Left ventricle myocardium inferior (tissue), 1 donor: ENCODE measurements at places on chromosomes 11 and 22.

GRCh38 chr11:78419327-78419726, 1.7 kb upstream of the GAB2 start:
- DNase-seq, result peak; percentile 29

- no peak for DNase-seq
Measured at GRCh38 chr11:36930256-36930655, 332.2 kb upstream of the RAG2 start.

GRCh38 chr22:45645526-45646414, 25.9 kb upstream of the ATXN10 start:
- peak; percentile 70 for DNase-seq

DNA sequence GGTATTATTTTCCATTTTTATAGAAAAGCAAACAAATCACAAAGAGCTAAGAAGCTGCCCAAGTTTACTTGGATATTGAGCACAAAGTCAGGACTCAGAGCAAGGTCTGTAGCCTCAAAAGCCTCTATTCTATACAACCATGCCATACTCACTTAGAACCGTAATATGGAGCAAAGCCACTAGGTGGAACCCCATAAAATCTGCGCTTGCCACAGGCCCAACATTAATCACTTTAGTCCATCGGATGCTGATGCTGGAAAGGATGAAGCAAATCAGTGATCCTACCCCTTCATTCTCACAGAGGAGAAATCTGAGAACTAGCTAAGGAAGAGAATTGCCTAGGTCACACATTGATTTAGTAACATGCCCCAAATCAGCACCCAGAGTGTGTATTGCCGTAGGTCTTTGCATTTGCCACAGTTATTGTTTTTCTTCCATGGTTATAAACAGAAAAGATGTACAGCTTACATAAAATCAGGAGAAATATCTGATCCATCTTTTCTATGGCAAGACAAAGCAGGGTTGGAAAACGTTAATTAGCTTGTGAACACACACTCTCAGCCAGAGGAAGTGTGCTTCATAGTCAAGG, 56.7 kb upstream of the RAB38 start:
- no peak for DNase-seq

GRCh38 chr11:118238421-118238820, 13.6 kb upstream of the JAML start:
- DNase-seq, result no peak

GRCh38 chr11:19679952-19680828, 32.4 kb upstream of the NAV2 start:
- peak; percentile 82 for DNase-seq

GRCh38 chr22:30028731-30029130, 51.5 kb upstream of the HORMAD2 start:
- no peak for DNase-seq

GRCh38 chr22:42327462-42328129, 57.1 kb upstream of the TCF20 start:
- no peak for DNase-seq

- no peak for DNase-seq
Measured at GRCh38 chr11:113481672-113482071, 6.5 kb upstream of the DRD2 start.

- no peak for DNase-seq
Measured at GRCh38 chr11:99537681-99538080, 516.9 kb downstream of the CNTN5 start.

GRCh38 chr11:116910378-116910777, 73.0 kb upstream of the APOA1 start:
- DNase-seq, result no peak

DNA sequence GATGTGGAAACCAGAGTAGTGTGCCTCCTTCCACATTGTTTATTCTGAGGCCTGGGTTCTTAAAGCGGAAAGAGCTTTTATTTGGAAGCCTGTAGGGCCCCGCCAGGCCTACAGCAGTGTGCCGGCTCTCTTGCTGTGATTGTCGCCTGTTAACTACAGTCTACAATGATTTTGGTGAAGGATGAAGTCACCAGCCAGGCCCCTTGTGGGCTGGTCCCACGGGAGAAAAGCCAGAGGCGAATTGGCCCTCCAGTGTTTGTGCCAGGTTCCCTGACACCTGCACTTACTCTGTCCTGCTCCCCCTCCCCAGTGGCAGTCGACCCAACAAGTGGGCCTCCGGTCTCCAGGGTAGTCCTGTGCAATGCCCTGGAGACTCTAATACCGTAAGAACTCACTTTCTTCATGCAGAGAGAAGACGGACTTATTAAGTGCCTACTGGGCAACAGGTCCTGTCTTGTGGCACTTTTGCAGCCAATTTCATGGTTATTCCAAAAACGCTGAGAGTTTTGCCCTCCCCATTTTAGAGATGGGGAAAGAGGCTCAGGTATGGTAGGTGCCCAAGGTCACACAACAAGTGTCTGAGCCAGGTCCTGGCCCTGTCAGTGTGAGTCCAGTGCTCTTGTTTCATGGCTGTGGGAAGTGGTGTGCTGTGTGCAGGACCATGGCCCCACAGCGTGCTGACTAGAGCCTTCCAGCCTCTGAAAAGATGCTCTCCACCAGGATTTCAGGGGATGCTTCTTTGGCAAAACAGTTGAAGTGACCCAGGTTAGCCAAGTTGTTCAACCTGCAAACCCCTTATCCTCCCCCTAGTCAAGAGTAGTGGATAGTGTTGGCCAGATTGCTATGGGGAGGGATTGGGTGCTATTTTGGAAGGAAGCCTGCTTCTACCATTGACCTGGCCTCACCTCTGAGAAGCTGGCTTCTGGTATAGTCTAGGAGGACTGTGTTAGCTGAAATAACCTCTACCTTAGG, 1.4 kb downstream of the MICAL2 start:
- DNase-seq, result no peak

GRCh38 chr11:125968354-125968753, 22.5 kb downstream of the VSIG10L2 start:
- no peak for DNase-seq

- no peak for DNase-seq
Measured at GRCh38 chr22:30427871-30428270, 2.3 kb downstream of the MTFP1 start.

DNA sequence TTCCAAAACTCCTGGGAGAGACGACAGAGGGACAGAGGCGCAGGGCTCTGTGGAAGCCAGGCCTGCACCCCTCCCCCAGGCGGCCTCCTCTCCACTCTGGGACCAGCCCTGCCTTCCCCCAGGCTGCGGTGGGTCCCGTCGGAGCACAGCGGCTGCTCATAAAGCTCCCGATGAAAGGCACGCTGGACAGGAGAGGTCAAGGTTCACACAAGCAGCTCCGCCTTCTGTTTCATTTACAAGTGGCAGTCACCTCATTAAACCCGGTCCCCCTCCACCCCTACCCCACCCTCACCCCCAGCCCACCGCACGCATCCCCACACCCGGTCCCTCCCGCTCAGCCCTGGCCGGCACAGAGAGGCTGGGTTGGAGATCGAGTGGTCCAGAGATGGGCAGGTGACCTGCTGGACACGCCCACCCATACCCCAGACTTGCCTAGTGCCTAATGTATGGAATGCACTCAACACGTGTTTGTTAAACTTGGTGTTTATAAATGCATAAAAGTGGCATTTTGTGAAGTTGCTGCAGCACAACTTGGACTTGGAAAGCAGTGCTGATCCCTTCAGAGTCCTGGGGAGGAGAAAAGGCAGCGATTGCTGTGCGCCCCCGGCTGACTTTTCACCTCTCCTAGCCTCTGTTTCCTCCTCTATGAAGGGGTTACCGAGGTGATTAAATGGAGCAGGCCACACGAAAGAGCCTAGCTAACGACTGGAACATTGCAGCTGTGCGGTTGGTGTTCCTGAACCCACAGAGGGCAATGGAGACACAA, 26.0 kb downstream of the RPUSD4 start:
- no peak for DNase-seq

- DNase-seq, result no peak
Measured at GRCh38 chr11:71442880-71443279, 5.3 kb downstream of the DHCR7 start.

GRCh38 chr11:98307827-98308491, 712.8 kb upstream of the CNTN5 start:
- no peak for DNase-seq

DNA sequence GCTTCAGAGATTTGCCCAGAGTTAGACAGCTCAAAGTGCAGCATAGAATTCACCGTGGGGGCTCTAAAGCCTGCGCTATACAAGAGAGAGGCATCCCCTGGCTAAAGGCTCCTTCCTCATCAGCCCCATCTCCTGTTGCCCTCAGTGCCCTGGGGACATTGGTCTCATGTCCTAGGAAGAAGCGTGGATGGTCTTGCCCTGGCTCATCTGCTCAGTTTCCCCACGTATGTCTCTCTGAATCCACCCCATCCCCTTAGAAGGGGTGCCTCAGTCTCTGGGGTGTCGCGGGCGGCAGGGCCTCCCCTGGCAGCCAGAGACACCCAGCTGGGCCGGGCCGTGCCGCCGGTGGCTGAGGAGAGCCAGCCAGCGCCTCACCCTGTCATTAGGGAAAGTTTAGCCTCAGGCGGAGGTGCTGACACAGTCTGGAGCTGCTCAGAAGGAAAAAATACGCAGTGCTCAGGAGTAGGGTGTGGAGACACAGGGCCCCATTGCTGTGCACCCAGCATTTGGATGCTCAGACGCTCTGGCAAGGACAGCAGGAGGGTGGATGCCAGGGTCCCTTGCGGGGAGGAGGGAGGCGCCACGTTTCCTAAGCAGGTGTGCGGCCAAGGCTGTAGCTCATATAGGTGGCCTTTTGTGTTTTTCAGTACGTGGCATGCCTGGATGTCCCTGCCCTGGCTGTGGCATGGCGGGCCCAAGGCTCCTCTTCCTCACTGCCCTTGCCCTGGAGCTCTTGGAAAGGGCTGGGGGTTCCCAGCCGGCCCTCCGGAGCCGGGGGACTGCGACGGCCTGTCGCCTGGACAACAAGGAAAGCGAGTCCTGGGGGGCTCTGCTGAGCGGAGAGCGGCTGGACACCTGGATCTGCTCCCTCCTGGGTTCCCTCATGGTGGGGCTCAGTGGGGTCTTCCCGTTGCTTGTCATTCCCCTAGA, 1.3 kb downstream of the SLC39A13 start:
- no peak for DNase-seq

DNA sequence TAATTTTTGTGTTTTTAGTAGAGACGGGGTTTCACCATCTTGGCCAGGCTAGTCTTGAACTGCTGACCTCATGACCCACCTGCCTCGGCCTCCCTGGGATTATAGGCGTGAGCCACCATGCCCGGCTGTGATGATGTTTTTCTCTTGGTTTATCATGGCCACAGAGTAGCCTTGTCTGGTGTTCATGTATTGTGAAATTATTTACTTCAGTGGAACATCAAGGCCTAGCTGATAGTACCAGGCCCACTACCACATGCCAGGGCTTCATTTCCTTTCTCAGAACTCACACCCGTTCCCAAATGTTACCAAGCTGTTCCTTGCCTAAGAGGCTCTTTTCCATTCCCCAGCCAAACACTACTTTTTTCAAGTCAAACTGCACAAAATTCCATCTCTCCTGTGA, 6.1 kb upstream of the DDB2 start:
- no peak for DNase-seq

GRCh38 chr11:117815262-117815803, 9.2 kb downstream of the FXYD2 start:
- no peak for DNase-seq

GRCh38 chr11:87315229-87315628, 277.5 kb downstream of the TMEM135 start:
- DNase-seq, result no peak

GRCh38 chr11:117992136-117992535, 5.9 kb downstream of the IL10RA start:
- no peak for DNase-seq

DNA sequence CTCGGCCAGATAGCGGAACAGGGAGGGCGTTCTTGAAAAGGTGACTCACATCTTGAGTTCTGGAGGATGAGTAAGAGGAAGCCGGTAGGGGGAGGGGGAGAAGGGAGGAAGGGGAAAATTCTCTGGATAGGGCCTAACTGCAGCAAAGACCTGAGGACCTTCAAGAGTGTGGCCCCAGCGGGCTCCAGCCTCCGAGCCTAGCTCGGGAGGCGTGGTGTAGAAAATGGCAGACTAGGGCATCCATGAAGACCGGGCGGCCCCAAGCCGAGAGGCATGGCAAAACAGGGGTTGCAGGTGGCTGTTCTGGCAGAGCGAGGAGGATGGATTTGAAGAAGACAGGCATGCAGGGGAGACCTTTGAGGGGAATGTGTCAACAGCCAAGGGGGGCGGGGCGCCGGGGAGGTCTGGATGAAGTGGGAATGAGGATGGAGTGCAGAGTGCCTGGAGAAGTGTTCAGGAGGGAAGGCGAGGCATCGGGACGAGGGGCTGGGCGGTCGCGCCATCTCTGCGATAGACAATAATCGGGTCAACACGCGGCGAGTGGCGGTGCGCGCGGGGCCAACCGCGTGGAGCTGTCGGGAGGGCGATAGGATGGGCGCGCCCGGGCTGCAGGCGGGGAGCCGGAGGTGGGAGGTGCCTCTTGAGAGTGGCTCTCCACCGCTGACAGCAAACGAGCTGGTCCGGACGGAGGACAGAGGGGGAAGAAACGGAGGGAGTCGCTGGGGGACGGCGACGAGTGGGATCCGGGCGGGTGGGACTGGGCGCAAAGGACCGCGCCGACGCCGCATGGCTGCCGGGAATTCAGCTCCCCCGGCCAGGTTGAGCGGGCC, 40.0 kb upstream of the CREB3L1 start:
- DNase-seq, result peak; percentile 64

DNA sequence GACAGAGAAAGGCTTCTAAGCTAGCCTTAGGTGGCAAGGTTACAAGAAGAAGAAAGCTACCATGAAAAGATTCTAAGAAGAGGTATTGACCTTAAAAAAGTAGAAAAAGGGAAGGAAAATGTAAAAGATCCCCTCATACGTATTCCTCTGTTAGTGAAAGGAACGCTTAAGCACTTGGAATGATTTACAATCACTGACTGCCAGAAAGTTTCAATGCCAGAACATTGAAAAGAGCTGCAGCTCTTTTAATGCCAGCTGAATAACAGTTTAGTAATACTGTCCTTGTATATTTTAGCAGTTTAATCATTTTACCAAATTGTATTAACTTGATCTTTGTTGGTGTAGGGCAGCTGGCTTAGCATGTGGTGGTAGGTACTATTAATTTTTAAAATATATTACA, 650.7 kb downstream of the FAM181B start:
- no peak for DNase-seq

DNA sequence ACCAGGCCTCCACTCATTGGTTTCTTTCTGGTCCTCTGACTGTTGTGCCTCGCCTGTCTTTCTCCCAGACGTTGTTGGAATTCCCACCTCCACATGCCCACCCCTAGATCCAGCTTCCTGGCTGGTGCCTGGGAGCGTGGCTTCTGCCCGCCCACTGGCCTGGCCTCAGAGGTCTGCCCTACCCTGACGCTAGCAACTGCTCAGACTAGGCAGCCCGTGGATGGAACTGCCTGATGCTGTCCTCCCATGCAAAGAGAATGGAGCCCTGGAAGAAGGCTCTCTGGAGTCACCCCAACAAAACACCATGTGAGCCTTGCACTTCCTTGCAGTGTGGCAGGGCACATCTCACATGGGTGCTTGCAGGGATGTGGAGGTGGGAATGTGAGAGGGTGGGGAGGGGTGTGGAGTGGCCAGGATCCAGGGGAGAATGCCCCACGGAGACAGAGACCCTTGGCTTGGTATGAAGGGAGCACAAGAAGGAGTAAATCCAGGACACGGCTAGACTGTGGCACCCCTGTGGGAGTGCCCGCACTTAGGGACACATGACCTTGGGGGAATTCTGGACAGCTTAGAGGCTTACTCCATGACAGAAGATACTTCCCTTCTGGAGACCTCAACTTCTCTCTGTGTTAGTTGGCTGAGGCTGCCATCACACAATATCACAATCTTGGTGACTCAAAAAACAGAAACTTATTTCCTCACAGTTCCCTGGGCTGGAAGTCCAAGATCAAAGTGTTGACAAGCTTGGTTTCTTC, 22.5 kb upstream of the ADA2 start:
- no peak for DNase-seq
